ENCODE measurements at places on chromosomes 1 and 21. TPM values are rescaled to one million over a fixed set of nuclear protein-coding genes. Genes with fewer than 3 reads are reported as not detected.
A peak's percentile ranks its signal among the peaks of the same experiment; 100 is the strongest.

GRCh38 chr1:47424336-47424982, 8.4 kb downstream of the FOXE3 start:
- DNase-seq: no peak

GRCh38 chr1:3407021-3407420, 47.4 kb upstream of the ARHGEF16 start:
- no peak for DNase-seq

GRCh38 chr1:50493710-50494109, 70.5 kb upstream of the DMRTA2 start:
- DNase-seq: no peak

DNA sequence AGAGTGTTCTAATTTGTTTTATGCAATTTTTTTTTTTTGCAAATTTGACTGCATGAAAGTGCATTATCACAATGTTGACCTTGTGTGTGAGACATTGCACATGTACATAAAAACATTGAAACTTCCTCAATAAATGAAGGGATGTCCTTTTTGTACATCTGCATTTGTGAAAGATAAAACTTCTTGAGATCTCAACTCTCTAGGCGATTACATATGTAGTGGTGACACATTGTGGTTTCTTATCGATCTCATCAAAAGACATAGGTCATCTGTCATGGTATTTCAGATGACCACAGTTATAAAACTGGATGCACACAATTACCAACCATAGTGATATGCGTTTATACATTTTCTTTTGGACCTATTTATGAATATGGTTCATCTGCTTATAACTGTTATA, 35.6 kb upstream of the C21orf91 start:
- no peak for DNase-seq

GRCh38 chr1:225694151-225694603, 41.3 kb upstream of the ENAH start:
- no peak for DNase-seq

GRCh38 chr21:19256934-19257660, 853.5 kb upstream of the TMPRSS15 start:
- DNase-seq: no peak

DNA sequence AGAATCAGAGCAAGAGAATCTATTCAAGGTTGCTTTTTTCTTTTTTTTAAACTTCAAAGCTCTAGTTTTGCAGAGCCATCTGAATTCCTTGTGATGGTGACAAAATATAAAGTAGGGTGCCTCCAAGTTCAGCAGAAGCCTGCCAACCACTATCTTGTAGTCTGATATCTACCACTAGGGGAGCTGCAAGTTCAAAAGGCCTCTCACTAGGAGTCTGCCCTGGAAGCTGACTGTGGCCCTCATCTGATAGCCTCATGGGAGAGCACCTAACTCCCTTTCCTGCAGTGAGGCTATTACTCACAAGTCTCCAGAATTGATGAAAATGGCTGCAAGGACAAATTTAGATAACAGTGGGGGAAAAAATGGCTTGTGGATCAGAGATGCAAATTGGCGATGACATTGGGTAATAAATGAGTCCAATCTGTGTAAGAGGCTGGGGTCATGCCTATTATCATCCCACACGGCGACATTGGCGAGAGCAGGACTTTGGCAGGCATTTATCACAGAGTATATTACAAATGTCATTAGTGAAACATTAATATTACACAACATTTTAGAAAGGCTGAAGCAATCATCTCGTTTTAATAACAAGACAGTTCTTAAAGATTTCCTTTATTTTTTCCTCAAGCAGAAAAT, 10.7 kb upstream of the ZP4 start:
- DNase-seq: no peak

DNA sequence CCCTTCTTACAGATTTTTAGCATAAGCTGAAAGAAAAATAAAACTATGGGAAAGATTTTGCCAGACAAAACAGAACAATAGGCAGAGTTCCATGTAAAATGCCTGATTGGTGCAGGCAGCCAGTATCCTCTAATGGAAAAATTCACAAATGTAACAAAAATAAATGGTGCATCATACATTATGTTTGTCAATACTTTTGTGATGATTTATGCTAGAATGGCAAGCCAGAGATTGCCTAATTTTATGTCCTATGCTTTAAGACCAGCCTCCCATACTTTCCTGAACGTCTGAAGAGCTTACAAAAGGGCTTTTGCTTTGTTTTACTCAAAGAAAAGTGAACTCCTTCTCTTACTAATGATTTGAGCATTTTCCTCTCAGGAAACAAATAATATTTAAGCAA, 81.5 kb upstream of the KCNJ15 start:
- no peak for DNase-seq

DNA sequence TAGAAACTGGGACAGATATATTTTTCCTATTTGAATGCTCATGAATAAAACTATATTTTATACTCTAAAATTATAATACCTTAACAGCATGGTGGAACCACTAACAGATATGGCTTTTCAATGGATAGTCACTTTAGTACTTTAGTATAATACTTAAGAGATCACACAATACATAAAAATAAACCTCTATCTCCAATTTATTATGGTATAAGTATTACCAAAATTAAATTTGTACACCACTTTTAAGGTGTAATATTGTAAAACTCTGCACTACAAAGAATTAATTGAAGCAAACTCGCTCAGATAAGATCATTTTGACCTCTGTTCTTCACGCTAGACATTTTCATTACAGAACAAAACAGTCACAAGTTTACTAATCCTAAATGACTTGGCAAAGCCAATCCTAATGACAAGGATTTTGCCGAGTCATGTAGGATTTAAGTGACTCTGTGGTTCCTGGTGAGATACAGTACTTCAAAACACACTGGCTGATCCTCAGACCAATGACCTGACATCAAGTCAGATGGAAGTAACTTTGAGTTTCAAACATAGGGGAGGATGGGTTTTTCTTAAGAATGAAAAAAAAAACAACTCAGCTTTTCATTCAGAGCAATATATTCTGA, 200.6 kb downstream of the SMYD3 start:
- no peak for DNase-seq

- DNase-seq: peak; percentile 64
Observed at GRCh38 chr1:32200226-32201010, at the start of gene CCDC28B. CCDC28B (plus strand) TSS chr1:32200595; CDS start chr1:32201936, 1,341 bp downstream.

GRCh38 chr1:192610112-192610889, 25.6 kb upstream of the RGS13 start:
- DNase-seq: peak; percentile 51

DNA sequence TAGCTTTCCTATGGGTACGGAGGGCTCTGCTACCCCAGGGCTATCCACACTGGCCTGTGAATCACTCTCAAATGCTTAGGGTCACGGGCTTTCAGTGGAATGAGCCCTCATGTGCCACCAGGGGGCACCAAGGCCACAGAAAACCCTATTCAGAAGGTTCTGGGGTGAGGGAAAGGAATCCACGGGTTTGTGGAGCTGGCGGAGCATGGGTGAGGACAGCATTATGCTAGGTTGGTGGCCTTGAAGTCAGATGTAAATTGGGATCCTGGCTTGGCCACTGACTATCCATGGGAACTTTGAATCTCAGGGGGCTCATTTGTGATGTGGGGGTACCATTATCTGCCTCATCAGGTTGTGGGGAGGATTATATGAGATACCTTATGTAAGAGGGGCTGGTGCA, 5.1 kb upstream of the LAMTOR5 start:
- DNase-seq: peak; percentile 23

DNA sequence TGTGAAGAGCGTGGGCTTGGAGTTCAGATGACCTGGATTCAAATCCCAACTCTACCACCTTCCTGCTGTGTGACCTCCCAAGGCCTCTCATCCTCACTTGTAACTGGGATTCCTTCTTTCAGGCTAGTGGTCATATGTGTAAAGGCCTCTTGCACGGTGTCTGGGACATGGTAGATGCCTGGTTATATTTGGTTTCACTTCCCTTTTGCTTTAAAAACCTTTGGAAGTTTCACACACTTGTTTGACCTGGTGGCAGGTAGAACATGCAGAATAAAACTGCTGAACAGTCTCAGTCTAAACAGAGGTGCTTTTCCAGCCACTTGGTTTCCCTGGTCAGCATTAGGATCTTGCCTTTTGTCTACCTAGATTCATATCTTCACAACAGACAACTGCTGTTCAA, 37.0 kb upstream of the RCAN3 start:
- DNase-seq: no peak

GRCh38 chr1:3453891-3454810, at the start of gene ARHGEF16:
ARHGEF16 (plus strand) TSS chr1:3454665; CDS start chr1:3463085, 8,420 bp downstream.
- DNase-seq: peak; percentile 9

- no peak for DNase-seq
Observed at GRCh38 chr1:22784317-22784716, 73.7 kb downstream of the EPHB2 start.

DNA sequence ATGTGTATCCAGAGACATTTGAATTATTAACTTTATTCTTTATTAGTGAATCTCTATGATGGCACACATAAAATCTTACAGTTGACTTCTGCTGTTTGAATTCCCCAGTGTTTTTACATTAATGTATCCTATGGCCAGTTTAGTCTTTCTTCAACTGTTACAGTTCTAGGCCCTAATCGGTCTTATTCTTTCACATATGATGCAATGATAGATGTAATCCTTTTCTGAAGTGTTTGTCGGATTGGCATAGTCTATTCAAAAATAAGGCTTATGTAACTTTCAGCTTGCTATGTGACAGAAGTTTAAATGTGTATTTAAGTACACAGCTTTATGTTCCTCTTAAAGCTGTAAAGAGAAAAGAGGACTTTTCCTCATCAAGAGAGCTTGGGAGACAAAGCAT, 26.4 kb upstream of the KIAA1614 start:
- DNase-seq: no peak

DNA sequence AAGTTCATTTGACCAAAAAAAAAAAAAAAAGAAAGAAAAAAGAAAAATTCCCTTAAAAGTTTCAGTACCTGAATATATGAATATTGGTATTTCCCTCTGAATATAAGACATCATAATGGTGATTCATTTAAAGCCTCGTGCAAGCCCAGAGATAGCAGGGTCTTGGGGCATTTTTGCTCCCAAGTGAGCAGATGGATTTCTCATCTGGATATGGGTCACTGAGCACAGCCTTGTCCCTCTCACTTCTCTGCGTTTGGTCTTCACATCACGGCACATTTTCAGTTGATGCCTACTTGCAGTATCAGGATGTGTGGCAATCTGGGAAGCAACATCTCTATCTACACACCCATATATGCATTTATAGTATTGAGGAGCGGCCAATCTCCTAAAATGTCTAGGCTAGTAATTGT, 12.7 kb downstream of the CD58 start:
- DNase-seq: no peak

Gene IL24
- polyA plus RNA-seq: 21.5 TPM

Gene PRAMEF18
- not detected for polyA plus RNA-seq

Gene TRIM45
- polyA plus RNA-seq: not detected

Gene VPS45
- 30.5 TPM for polyA plus RNA-seq
